ENCODE measurements at places on chromosomes 16 and 17.
A peak's percentile ranks its signal among the peaks of the same experiment; 100 is the strongest.

DNA sequence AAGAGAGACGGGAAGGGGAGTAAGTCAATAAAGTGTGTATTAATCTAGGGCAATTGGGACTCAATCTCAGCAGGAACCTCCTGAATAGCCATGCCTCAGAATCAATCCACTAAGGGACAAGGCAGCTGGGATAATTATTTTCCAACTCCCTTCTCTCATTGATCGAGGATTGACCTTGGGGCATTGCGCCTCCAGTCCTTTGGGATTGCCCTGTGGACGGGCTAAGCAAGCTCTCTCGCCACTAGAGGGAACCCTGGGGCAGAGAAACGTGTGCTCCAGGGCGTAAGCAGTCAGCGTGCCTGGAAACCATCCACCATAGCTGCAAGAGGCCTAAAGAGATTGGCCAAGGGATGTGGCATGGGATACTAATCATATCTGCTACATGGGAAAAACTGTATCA, 53.9 kb upstream of the ERCC4 start:
- H3K36me3 ChIP-seq, result no peaks in the 10 kb centered on the region
- H3K4me3 ChIP-seq, result no peak overlapping the region
- peak; percentile 78 for DNase-seq
- no peaks in the 10 kb centered on the region for H3K27me3 ChIP-seq
- peaks cover 5% of the 10 kb centered on the region for H3K4me1 ChIP-seq

DNA sequence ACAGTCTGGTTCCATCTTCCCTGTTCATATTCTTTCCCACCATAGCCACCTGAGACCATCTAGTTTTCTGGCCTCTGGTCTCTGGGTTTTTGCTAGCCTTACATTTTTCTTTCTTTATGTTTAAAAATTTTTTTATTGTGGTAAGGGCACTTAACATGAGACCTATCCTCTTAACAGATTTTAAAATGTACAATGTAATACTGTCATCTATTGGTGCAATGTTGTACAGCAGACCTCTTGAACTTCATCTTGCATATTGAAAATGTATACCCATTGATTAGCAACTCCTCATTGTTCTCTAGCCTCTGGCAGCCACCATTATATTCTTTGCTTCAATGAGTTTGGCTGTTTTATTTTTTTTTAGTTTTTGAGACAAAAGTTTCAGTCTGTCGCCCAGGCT, 39.2 kb downstream of the ITGAM start:
- no peak for DNase-seq
- H3K27ac ChIP-seq, result no peak overlapping the region
- H3K27me3 ChIP-seq, result no peaks in the 10 kb centered on the region
- H3K4me1 ChIP-seq, result no peaks in the 10 kb centered on the region
- no peaks in the 10 kb centered on the region for H3K36me3 ChIP-seq

GRCh38 chr16:24022797-24023196, 187.0 kb downstream of the PRKCB start:
- no peak overlapping the region for H3K27ac ChIP-seq
- H3K4me1 ChIP-seq, result no peaks in the 10 kb centered on the region
- no peak overlapping the region for H3K4me3 ChIP-seq
- no peaks in the 10 kb centered on the region for H3K27me3 ChIP-seq
- H3K36me3 ChIP-seq, result no peaks in the 10 kb centered on the region

- no peak overlapping the region for H3K4me3 ChIP-seq
- no peaks in the 10 kb centered on the region for H3K27me3 ChIP-seq
- no peaks in the 10 kb centered on the region for H3K4me1 ChIP-seq
- no peaks in the 10 kb centered on the region for H3K36me3 ChIP-seq
- no peak overlapping the region for H3K27ac ChIP-seq
Measured at GRCh38 chr17:10471858-10472257, 2.5 kb upstream of the MYH4 start.

- no peak overlapping the region for H3K27ac ChIP-seq
- DNase-seq, result no peak
- H3K27me3 ChIP-seq, result peaks cover 6% of the 10 kb centered on the region
- no peaks in the 10 kb centered on the region for H3K4me1 ChIP-seq
Measured at GRCh38 chr16:86364653-86365380, 145.5 kb upstream of the FOXF1 start.

DNA sequence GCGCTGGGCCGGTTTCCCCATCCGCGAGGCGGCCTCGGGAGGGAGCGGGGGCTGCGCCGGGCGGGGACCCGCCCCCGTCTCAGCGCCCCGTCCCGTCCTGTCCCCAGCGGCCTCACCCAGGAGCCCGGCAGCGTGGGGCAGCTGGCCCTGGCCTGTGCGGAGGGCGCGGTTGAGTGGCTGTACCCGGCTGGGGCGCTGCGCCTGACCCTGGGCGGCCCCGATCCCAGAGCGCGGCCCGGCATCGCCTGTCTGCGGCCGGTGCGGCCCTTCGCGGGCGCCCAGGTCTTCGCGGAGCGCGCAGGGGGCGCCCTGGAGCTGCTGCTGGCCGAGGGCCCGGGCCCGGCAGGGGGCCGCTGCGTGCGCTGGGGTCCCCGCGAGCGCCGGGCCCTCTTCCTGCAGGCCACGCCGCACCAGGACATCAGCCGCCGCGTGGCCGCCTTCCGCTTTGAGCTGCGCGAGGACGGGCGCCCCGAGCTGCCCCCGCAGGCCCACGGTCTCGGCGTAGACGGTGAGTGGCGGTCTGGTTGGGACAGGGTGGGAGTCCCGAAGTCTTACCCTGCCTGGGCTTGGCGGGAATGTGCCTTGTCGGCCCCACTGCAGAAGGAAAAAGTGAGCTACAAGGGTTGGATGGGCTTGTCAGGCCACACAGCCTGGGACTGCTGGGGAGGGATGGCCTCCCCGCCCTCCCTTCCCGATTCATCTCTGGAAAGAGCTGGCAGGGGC, 720 bp downstream of the METRN start:
- no peaks in the 10 kb centered on the region for H3K27me3 ChIP-seq
- H3K27ac ChIP-seq, result no peak overlapping the region
- H3K4me1 ChIP-seq, result peaks cover 3% of the 10 kb centered on the region
- H3K4me3 ChIP-seq, result peak overlapping the region; percentile 54

- H3K4me3 ChIP-seq, result no peak overlapping the region
- H3K27me3 ChIP-seq, result no peaks in the 10 kb centered on the region
- no peak for DNase-seq
- no peak overlapping the region for H3K27ac ChIP-seq
- no peaks in the 10 kb centered on the region for H3K4me1 ChIP-seq
- H3K36me3 ChIP-seq, result no peaks in the 10 kb centered on the region
Measured at GRCh38 chr17:17275971-17276370, 5.1 kb downstream of the COPS3 start.

DNA sequence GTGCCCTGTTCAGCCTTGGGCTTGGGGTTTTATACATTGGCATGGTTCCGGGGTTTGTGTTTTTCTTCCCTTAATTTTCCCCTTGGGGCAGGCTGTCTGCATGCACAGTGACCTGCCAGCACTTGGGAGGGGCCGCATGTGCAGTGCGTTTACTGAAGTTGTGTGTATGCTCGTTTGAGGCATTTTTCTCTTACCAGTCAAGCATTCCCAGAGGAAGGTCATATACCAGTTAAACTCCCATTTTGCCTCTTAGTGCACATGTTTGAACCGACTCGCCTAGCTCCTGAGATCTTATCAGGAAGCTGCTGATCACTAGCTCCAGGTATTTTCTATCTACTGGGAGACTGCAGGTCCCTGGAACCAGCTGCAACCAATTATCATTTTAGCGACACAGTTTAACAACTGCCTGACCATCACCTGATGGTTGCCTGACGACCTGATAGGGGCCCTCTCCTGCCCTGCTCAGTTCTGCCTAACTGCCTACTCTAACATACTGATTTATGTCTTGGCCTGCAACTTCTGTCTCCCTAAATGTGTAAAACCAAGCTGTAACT, 51.4 kb downstream of the MFSD11 start:
- no peak overlapping the region for H3K27ac ChIP-seq
- no peaks in the 10 kb centered on the region for H3K36me3 ChIP-seq
- H3K27me3 ChIP-seq, result no peaks in the 10 kb centered on the region
- H3K4me3 ChIP-seq, result no peak overlapping the region
- H3K4me1 ChIP-seq, result no peaks in the 10 kb centered on the region
- no peak for DNase-seq

- H3K36me3 ChIP-seq, result no peaks in the 10 kb centered on the region
- no peaks in the 10 kb centered on the region for H3K4me1 ChIP-seq
- no peak overlapping the region for H3K27ac ChIP-seq
- no peak for DNase-seq
Measured at GRCh38 chr16:10339777-10340732, 45.8 kb upstream of the ATF7IP2 start.

DNA sequence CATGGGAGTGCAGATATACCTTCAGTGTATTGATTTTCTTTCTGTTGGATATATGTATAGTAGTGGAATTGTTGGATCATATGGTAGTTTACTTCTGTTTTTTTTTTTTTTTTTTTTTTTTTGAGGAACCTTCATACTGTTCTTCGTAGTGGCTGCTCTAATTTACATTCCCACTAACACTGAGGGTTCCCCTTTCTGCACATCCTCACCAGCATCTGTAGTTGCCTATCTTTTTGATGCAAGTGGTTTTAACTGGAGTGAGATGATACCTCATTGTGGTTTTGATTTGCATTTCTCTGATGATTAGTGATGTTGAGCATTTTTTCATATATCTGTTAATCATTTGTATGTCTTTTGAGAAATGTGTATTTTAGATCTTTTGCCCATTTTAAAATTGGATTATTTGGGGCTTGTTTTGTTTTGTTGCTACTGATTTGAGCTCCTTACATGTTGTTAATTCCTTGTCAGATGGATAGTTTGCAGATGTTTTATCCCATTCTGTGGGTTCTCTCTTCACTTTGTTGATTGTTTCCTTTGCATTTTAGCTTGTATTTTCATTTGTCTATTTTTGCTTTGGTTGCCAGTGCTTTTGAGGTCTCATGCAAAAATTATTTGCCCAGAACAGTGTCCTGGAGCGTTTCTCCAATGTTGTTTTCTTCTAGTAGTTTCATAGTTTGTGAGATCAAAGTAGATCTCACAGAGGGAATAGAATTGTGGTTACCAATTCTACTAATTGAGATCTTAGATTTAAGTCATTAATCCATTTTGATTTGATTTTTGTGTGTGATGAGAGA, 25.0 kb upstream of the BCAS3 start:
- no peak overlapping the region for H3K27ac ChIP-seq
- peaks cover 21% of the 10 kb centered on the region for H3K36me3 ChIP-seq
- H3K4me3 ChIP-seq, result no peak overlapping the region
- no peaks in the 10 kb centered on the region for H3K4me1 ChIP-seq
- H3K27me3 ChIP-seq, result no peaks in the 10 kb centered on the region

Data from right lobe of liver (tissue), 6 donors.